Mesenteric fat pad (tissue), 1 donor: ENCODE measurements at places on chromosomes 16 and 17. TPM values are rescaled to one million over a fixed set of nuclear protein-coding genes. Genes with fewer than 3 reads are reported as not detected.

KRT33A gene
- total RNA-seq: not detected

CMTM2 gene
- total RNA-seq: 1.00 TPM

GRCh38 chr16:10984509-10984908, 40.1 kb downstream of the CLEC16A start:
- no peak for DNase-seq

GRCh38 chr17:601244-601925, 113.3 kb downstream of the VPS53 start:
- DNase-seq: no peak

SLC52A1 gene
- 0.22 TPM for total RNA-seq

EME2 gene
- 14.5 TPM for total RNA-seq

DNA sequence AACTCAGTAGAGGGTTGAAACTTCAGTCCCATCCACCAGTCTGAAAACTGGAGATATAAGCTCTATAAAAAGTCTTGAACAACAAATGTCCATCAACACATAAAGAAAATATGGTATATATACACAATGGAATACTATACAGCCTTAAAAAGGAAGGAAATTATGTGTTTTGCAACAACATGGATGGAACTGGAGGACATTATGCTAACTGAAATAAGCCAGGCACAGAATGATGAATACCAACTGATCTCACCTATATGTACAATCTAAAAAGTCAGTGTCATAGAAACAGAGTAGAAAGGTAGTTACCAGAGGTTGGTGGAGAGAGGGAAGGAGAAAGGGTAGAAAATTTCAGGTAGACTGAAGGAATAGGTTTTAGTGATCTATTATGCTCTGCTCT, 438.1 kb downstream of the CA10 start:
- DNase-seq: no peak

SMTNL2 gene
- 0.74 TPM for total RNA-seq

DNA sequence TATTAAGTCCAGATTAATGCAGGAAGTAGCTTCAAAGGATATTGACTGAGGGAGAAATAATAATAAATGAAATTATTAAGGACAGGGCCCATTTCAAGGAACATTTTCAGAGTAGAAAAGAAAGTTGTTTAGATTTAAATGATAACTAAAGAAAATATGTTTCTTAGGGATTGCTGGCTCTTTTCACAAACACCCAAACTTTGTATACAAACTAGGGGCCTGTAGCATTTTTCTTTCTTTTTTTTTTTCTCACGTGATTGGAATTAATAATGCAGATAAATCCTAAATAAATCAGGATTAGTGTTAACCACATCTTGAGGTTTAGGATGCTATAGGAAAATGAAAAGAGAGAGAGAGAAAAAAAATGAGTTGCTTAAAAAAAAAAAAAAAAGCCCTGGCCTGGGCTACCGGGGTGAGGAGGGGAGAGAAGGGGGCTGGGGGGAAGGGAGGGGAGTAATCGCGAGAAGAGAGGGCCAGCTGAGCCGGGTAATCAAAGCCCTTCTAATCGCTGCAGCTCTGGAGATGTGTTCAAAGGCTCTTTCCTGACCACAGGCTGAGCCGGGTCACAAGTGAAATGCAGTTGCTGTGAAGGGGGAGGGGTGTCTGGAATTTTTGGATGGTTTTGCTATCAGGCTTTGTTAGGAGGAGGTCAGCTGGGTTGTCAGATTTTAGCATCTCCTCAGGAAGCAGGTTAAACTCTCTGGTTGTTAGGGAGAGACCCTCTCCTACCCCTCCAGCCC, 104.6 kb upstream of the ZFHX3 start:
- no peak for DNase-seq

GRCh38 chr17:63942309-63942985, 10.3 kb upstream of the CD79B start:
- DNase-seq: no peak

- no peak for DNase-seq
Measured at GRCh38 chr17:3602499-3602898, 6.7 kb downstream of the TRPV1 start.

GRCh38 chr16:27922433-27922832, 141.1 kb downstream of the GSG1L start:
- no peak for DNase-seq

GRCh38 chr17:21330436-21331160, 45.6 kb upstream of the KCNJ12 start:
- DNase-seq: peak; percentile 78

GRCh38 chr17:48027322-48027981, 10.1 kb downstream of the COPZ2 start:
- DNase-seq: peak; percentile 85

DNA sequence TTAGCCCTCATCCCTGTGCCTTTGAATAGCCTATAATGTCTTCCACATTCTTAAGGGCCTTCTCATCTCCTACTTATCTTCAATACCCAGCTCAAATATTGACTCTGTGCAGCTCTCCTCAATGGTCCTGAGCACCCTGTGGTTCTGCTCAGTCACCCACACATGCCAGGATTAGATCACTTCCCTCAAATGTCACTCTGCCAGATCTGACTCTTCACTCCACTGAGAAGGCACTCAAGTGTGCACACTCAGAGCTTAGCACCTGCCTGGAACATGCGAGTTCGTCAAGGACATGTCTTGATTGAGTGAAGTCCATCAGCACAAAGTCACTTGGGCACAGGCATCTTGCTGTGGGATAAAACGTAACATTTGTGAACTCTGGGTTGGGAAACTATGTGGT, 404.8 kb downstream of the CDH13 start:
- DNase-seq: no peak

- no peak for DNase-seq
Measured at GRCh38 chr16:19179546-19180490, 11.8 kb downstream of the SYT17 start.

- peak; percentile 88 for DNase-seq
Measured at GRCh38 chr16:70250748-70251628, 752 bp downstream of the EXOSC6 start.

SPIRE2 gene
- total RNA-seq: 1.7 TPM

DNA sequence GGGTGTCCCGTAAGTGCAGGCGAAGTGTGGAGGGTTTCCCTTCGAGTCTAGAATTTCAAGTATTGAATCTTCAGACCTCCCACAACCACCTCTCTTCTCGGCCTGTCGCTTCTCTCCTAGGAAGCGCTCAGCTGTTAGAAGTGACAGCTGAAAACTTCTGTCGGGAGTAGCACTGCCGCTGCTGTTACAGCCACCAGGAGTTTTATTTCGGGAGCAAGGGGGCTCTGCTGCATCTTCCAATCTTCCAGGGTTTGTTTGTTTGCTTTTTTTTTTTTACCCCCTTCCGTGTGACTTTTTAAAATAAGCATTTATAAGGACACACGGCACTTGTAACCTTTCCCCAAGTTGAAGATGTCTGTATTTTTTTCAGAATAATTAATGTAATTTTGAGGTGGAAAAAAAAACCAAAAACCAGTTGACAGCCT, 767 bp downstream of the RPS6KB1 start:
- no peak for DNase-seq

CAPNS2 gene
- 0.55 TPM for total RNA-seq

- no peak for DNase-seq
Measured at GRCh38 chr17:45376171-45377005, 56.3 kb downstream of the ARHGAP27 start.

DNA sequence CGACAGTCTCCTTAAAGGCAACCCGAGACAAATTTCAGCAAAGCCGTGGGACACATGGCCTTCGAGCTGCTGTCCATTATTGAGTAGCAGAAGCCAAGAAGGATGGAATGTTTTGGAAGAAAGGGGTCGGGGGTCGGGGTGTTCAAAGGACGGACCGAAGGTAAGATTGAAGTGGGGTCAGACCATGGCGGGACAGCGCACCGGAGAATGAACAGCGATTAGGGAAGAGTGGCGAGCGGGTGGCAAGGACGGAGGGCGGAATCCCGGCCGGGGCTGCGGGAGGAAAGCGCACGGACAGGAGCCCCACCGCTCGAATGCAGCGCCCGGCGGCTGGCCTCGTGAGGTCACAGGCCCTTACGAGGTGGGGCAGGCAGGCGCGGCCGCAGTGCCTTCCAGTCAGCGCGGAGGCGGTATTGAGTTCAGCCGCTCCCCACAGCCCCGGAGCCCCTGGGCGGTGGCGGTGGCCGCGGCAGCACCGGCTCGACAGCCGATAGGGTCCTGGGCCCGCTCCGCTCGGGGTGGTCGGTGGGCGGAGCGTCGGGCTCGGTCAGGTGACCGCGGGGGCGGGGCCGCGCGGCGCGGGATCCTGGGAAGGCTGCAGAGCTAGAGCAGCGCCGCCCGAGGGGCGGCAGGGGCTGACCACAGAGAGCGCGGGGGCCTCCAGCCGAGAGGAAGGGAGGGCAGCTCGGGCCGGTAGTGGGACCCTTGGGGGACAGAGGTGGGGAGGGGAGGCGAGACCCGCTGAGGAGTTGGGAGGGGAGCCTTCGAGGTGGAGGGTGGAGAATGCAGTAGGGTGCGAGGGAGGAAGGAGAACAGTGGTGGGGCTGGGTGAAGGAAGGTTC, at the start of gene EFCAB13:
EFCAB13 (plus strand) TSS at position 574 of the 842 bp plus-strand sequence. CDS start 4,399 bp downstream, outside the sequence.
- peak; percentile 97 for DNase-seq

- no peak for DNase-seq
Measured at GRCh38 chr16:21656795-21657768, 4.7 kb upstream of the IGSF6 start.

DNA sequence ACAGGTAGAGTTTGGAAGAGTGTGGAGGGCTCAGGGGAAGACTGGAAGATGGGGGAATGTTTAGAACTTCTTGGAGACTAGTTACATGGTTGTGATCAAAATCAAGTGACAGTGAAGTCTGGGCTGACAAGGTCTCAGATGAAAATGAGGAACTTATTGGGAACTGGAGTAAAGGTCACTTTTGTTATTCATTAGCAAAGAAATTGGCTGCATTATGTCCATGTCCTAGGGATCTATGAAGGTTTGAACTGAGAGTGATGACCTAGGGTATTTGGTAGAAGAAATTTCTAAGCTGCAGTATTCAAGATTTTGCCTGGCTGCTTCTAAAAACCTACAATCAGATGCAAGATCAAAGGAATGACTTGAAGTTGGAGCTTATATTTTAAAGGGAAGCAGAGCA, 747.1 kb downstream of the KCNJ2 start:
- DNase-seq: no peak

CCL4 gene
- total RNA-seq: 25.3 TPM

TMEM100 gene
- total RNA-seq: 36.8 TPM

DNA sequence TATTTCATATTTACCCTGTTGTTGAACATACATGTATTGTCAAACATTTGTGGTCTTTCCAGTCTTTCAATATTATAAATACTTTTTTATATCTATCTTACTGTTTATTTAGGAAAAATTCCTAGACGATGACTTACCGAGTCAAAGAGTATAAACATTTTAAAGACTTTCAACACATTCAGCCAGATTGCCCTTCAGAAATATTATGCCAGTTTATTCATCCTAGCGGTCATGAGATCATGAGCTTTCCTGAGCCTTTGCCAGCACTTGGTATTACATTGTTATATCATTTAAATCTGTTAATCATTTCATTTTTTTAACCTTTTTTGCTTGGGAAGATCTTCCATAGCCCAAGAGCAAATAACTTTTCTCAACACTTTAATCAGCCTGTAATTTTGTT, 197.4 kb downstream of the SPECC1 start:
- DNase-seq: no peak

GRCh38 chr16:10930755-10931093, 11.5 kb downstream of the DEXI start:
- DNase-seq: no peak
